Activated effector memory CD4-positive, alpha-beta T cell treated with anti-CD3 and anti-CD28 coated beads, Interleukin-2, amount 50 U/mL, for 16 hours (primary cell): ENCODE measurements at places on chromosomes 3 and 15.

DNA sequence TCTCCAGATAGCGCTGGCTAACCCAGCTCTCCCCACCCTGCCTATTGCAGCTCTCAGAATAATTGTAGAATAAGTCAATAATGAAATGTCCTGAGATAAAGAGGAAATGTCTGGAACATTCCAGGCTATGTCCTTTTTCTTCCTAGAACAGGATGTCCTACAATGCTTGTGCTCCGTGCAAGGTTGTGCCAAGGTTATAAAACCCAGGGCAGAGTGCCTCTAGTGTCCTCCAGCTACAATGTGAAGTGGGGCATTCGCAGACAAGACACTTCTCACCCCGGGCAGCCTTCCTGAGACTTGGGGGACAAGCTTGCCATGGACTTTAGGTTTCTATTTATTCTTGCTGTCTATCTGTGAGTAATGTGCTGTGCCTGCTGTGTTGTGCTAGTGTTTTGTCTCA, 900.6 kb downstream of the TUSC7 start:
- no peak for DNase-seq

DNA sequence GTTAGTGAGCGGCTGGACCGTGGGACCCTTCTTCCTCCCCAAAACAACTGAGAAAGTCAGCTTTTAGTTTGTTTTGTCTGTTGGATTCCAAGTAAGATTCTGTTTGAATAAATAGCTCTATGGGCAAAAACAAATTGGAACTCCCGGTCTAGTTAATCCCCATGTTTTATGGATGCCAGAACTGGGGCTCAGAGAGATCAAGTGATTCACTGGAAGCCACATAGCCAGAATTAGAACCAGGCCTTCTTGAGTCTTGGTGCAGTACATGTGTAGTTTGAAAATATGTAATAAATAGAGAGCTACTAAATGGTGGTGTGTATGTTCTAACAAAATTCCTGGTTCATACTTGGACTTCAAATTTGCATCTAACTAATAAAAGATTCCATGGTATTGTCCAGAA, 29.3 kb upstream of the POLR2M start:
- DNase-seq: no peak

GRCh38 chr3:186255703-186256331, 106.2 kb downstream of the DGKG start:
- DNase-seq: no peak

- DNase-seq: no peak
These were observed 50.6 kb downstream of the KBTBD8 start for GRCh38 chr3:67048715-67049074.

DNA sequence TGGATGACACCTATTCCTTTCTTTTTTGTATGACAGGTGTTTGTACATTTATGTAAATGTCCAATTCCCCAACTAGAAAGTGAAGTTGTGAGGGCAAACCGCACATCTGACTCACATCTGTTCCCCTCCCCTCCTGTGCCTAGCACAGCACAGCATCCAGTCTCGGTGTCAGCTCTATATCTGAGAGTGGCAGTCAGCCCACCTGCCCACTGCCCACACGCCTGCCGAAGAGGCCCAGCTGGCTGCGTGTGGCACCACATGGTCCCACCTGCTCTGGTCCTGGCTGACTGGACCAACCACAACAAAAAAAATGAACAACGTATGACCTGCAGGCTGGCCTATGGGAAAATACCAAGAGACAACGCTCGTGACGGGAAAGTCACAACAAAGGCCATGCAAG, 62.8 kb downstream of the XXYLT1 start:
- DNase-seq: peak; percentile 70

DNA sequence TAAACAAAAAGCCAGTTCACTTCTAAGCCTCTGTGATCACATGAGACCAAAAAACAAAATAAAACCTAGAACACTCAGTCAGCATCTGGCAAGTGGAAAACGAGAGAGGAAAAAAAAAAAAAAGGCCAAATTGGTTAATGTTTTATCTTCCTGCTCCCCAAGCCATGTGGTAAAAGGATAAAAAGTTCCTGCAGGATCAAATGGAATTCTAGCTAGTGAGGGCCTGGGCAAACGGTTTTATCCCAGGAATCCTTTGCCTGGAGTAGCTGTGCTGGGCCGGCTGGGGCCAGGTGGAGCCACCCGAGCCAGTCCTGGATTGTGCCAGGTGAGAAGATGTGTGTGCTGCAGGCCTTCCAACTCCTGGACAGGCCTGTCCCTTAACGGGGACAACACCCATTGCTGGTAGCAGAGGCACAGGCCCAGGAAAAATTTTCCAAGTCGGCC, 13.2 kb downstream of the SMAD6 start:
- DNase-seq: no peak

GRCh38 chr15:48905847-48906246, 27.9 kb downstream of the EID1 start:
- no peak for DNase-seq

- no peak for DNase-seq
These were observed 230.6 kb upstream of the CTNNB1 start for GRCh38 chr3:40968666-40969065.
